Substantia nigra (tissue), 51 donors: ENCODE measurements at places on chromosomes 2 and 18.

DNA sequence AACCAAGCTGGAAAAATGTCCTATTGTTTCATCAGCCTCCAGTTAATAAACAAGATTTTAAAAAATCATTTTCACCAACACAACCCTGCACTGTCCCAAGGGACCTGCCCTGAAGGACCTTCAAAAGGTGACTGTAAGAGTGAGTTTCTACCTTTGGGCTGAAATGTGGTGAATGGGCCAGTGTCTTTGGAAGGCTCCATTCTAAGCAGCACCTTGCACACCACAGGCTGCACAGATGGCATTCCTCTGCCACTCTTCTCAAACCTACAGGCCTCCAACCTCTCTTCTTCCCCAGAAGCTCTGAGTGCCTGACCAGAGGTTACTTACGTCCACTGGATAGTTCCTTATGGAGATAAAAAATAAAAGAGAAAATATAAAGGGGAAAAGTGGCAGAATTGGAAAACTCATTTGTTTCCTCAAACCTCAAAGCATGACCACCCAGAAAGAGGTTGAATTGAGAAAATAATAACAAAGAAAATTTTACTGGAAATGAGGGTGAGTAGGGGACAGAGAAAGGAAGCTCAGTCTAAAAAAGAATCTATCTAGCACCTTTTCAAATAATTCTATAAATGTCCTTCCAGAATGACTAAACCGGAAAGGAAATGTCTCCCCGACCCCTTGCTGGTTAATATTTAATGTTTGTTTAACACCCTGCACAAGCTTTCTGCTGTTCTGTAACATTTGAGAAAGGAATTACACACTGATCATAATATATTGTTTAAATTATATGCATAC, 175.7 kb downstream of the METTL4 start:
- no peak for DNase-seq

- DNase-seq = no peak
These were observed 695.6 kb downstream of the TSN start for GRCh38 chr2:122451040-122451439.

DNA sequence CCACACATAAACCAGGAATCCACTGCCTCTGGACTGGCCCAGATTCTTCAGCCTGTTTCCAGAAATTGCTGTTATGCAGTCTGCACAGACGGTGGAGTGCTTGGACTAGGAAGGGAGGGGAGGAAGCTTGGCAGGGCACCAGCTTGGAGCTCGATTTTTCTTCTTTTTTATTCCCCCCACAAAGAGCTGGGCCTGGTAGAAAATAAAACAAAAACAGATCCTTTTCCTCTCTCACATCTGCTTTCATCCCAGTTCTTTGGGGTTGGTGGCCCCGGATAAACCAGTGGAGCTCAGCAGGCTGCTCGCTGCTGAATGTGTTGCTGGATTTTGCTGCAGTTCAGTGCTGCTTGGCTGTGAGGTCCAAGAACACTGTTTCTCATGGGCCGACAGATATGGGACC, 16.0 kb downstream of the LRRTM1 start:
- DNase-seq = no peak

GRCh38 chr2:98088261-98088660, 1.3 kb downstream of the VWA3B start:
- no peak for DNase-seq

DNA sequence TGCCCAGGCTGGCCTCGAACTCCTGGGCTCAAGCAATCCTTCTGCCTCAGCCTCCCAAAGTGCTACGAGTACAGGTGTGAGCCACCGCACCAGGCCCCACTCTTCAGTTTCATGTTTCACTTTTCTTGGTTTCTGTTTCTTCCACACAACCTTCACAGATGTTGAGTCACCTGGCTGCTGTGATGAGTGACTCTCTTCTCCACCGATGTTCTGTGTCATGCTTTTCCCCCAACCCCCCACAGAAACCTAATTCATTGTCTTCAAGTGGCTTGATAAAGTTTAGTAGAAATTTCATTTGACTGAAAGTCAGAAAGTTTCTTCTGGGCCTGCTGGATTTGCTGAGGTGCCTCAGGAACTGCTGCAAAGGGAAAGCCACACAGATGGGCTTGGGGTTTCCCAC, 78.5 kb downstream of the SPHKAP start:
- DNase-seq = no peak

DNA sequence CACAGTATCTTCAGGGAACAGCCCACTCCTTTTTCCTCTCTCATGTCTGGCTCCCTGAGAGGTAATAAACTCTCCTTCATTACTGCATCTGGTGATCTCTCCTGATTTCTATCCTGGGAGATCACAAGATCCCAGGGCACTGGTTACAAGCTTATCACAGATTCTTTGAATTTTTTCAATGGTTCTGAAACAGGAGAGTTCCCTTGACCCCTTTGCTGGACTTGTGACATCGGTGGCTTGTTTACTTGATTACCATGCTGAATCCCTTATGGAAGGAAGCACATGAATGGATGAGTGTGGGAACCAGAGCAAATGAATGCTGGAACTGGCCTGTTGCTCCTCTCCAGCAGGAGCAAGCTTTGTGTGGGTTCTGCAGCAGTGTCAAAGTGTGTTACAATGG, 67.2 kb upstream of the HNMT start:
- DNase-seq = no peak

DNA sequence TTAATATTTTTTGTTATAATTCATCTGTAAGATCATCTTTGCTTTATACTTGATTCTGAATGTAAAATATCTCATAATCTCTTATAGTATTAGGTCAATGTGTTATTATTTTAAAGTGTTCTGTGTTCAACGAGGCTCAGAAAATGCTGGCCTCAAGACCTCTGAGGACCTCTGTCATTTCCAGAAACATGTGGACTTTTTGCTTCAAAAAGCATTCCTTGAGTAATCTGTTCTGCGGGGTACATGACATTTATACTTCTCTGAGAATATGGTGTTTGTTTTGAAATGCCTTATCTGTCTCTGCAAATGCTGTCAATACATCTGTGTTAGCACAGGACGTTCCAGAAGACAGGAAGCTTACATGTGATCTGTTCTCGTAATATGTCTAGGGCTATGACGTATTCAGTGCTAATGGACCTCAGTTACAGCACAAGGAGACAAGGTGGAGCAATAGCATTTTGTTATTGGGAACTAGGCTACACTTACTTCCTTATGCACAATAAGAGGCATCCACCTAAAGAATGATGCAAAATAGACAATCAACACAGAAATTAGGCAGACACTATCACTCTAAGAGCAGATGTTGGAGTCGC, 37.6 kb upstream of the IL1RL1 start:
- DNase-seq = no peak
